Activated CD8-positive, alpha-beta memory T cell treated with anti-CD3 and anti-CD28 coated beads for 24 hours (primary cell): ENCODE measurements at places on chromosomes 6 and 20.

- no peak for DNase-seq
These were observed 430.8 kb upstream of the RUNX2 start for GRCh38 chr6:44897316-44897715.

- DNase-seq, result no peak
These were observed 9.4 kb upstream of the RIN2 start for GRCh38 chr20:19748681-19749080.

DNA sequence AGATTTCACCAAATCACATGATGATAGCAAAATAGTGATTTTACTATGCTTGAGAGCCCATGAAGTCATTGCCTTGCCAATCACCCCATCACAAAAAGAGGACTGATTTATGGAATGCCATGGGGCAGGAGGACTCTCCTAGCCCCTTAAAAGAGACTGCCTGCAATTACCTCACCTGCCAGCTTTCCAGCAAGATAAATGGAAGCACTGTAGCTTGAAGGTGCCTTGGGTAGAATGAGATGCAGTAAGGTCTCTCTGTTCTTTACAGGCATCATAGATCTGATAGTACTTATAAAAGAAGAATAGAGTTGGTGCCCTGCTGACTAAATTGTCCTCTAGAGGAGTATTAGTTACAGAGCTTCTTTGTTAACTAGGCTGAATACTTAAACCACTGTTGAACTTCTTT is 242.3 kb downstream of the TMEM242 start:
- DNase-seq, result no peak

- no peak for DNase-seq
These were observed 624.5 kb downstream of the PKHD1 start for GRCh38 chr6:51462896-51463295.

GRCh38 chr6:44558832-44559251 is 171.3 kb downstream of the CDC5L start:
- DNase-seq, result no peak

- no peak for DNase-seq
These were observed 7.4 kb upstream of the TRIM39 start for GRCh38 chr6:30319146-30319835.

DNA sequence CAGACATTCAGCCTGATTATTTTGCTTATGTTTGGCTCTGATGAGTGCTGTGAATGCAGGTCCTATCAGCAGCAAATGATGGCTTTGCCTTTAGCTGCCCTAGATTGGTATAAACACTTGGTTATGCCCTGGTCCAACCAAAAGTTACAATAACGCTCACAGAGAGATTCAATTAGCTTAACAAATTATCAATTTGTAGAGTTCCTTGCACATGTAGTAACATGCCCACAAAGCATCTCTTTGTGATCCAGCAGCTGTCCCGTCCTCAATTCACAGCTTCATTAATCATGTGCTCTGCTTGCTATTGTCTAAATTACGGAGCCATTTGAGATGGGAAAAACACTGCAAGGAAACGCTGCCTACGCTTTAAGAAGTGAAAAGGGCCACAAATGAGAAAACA is 457.9 kb downstream of the HDGFL1 start:
- no peak for DNase-seq

- DNase-seq, result no peak
These were observed 34.3 kb downstream of the LRRC1 start for GRCh38 chr6:53828966-53829697.

GRCh38 chr20:34269996-34270627 is 28.9 kb downstream of the ASIP start:
- DNase-seq, result no peak

DNA sequence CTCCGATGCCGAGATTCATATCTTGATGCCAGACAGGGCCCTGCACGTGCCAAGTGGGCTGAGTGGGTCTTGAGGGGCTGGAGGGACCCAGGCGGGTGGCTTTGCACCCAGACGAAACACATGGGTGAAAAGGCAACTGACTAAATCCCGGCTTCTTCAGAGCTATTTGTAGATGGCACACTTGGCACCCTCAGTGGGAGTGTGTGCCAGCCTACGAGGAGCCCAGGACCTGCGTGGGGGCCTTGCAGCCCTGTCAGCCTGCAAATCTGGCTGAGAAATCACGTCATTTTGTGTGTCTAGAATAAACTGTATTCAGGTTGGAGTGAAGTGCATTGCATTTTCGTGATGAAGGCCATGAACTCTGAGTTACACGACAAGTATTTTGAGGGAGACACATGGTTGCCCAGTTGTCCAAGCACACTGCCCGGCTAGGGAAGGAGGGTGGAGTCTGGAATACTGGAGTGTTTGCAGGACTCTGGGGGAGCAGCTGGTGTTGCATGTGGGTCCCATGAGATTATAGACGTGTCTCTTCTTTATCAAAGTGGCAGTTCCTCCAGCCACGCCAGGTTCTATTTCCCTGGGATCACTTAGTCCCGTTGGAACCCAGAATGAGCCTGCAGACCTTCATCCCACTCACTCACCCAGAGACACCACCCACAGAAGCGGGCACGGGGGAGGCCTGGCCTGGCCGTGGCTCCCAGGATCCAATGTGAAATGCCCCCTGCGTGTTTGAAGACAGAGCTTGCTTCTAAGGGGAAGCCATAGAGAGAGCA is 60.2 kb downstream of the DLL1 start:
- no peak for DNase-seq
